ENCODE measurements at places on chromosomes 3 and 15.

GRCh38 chr3:89521328-89521727, 413.9 kb downstream of the EPHA3 start:
- no peak for DNase-seq

DNA sequence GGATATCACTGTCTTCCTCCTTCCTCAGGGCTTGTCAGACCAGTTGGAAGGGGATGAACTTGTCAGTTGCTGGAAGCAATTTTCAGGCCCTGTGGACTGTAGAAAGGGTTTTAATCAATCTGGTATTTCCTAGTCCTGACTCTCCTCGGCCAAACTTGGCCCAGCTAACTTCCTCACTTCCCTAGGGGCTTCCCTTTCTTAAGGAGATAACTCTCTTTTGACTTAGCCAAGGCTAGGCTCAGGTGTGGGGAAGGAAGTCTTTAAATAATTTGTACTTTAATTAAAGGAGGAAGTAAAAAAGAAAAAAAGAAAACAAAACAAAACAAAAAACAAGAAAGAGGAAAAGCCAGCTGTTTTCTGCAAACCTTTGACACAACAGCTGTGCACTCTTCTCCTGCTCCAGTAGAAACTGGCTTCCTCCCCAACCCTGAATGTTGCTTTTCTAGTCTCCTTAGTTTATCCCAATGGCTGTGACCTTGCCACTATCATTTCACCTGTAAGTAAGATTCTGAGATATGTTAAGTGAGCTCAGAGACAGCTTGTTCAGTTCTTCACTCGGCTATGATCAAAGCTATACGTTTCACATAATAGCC, 53.0 kb upstream of the ST3GAL6 start:
- DNase-seq: no peak

DNA sequence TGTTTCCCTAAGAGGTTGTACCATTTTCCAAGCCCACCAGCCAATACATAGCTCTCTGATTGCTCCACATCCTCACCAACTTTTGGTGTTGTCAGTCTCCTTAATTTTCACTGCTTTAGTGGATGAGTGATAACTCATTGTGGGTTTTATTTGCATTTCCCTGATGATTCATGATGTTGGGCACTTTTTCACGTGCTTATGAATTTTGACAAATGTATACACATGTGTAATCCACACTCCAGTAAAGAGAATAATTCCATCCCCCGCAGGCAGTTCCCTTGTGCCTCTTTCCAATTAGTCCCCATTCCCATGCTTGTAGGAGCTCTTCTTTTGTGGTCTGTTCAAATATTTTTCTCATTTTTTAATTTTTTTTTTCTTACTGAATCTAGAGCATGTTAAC, 52.4 kb downstream of the ANP32A start:
- peak; percentile 54 for DNase-seq

GRCh38 chr3:127781411-127782001, 40.8 kb downstream of the MGLL start:
- no peak for DNase-seq

DNA sequence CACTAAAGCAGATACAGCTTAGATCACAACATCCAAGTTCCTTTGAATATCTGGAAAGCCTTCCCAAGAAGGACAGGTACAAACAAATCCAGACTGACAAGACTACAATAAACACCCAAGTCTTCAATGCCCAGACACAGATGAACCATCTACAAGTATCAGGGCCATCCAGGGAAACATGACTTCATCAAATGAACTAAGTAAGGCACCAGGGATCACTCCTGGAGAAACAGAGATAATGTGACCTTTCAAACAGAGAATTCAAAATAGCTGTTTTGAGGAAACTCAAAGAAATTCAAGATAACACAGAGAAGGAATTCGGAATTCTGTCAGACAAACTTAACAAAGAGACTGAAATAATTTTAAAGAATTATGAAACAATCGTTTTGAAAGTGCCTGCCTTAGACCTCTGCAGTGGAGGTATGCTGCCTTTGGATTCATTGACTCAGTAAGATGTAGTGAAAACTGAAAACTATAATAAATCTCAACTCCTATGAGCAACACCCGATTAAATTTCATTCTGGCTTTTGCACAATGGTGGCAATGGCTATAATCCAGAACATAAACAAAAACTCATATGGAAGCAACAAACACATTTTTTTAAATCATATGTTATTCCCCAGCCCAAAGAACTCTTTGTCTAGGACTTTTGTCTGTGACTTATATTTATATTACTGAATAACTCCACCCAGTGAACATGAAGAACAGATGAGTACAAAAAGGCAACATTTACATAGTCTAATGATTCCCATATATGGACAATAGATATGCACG, 12.6 kb upstream of the COL8A1 start:
- no peak for DNase-seq

DNA sequence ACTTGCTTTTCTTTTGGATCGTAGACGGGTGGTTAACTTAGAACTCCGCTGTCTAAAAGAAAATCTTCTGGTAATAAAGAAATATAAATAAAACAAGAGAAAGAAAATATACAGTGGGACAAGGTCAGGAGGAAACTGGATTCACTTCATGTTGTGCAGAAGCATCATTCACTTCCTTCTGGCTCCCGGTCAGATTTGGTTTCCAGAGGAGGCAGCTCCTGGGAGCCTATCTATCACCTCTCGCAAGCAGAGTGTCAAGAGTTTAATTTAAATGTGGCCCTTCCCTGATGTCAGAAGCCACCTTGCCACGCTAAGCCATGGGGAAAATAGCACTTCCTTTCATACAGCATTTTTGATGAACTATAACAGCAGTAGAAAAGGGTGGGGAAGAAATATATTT, 139.1 kb downstream of the NSMCE3 start:
- no peak for DNase-seq

DNA sequence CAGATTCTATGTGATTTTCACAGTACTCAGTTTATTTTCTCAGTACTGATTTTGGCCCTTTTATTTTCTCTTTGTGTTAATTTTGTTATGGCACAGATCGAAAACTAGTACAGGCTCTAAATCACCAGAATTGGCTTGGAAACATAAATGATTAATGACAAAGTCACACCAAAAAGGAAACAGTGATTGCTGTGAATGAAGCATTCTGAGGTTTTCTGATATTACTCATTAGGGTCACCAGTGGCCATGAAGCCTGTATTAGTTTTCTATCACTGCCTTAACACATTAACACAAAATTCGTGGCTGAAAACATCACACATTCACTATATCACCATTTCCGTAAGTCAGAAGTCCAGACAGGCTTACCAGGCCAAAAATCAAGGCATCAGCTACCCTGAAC, 343.0 kb upstream of the THRB start:
- DNase-seq: no peak

DNA sequence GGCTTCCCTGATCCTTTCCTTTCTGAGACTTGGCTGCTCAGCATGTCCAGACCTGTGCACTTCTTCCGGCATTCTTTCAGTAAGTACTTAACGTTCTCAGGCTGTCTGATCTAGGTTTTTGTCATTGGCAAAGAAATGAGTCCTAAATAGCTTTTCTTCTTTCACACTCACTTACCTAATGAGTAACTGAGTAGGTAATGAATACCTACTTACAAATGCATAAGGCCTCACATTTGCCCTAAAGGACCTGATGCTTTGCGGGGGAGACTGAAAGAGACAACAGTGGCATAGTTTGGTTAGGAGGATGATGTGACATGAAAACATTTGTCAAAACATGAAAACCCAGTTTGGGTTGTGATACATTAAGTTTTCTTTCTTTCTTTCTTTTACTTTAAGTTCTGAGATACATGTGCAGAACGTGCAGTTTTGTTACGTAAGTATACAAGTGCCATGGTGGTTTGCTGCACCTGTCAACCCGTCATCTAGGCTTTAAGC, 516.7 kb upstream of the CFAP20DC start:
- DNase-seq: no peak

DNA sequence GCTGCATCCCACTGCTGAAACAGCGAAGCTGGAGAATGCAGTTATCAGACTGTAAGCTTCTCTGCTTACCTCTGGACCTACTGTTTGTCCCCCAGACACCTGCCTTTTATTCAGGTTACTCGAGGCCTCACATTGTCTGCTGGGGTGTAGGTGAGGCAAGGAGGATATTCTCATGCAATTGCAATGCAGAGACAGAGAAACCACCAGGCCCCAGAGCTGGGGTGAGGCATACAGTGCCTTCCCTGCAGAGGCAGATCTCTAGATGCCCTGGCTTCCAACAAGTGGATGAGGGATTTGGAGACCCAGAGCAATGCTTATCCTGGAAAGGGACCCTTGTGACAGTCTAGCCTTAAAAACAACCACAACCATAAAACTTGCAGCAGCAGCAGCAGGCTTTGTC, 263.4 kb upstream of the ST8SIA2 start:
- DNase-seq: no peak

GRCh38 chr3:32334675-32335074, 57.0 kb upstream of the CMTM7 start:
- DNase-seq: peak; percentile 60

GRCh38 chr3:137792626-137793271, 28.6 kb downstream of the SOX14 start:
- DNase-seq: peak; percentile 61

- peak; percentile 68 for DNase-seq
Measured at GRCh38 chr3:60333710-60334109, 917.5 kb downstream of the FHIT start.

DNA sequence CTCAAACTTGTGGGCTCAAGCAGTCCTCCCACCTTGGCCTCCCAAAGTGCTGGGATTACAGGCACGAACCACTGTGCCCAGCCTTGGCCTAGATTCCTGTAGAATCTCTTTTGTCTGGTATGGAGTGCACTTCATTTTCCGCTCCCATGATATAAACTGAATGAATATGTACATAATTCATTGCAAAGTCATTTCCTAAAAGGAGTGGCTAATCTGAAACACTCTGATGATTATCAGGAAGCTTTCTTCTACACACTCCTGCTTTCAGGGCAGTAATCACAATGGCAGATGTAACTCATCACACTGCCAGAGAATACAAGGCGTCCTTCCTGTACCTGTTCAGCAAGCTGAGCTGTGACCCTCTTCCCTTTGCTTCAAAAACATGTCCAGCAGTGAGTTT, 28.6 kb downstream of the RLBP1 start:
- DNase-seq: peak; percentile 10

GRCh38 chr3:71300951-71301393, 282.6 kb downstream of the FOXP1 start:
- no peak for DNase-seq

DNA sequence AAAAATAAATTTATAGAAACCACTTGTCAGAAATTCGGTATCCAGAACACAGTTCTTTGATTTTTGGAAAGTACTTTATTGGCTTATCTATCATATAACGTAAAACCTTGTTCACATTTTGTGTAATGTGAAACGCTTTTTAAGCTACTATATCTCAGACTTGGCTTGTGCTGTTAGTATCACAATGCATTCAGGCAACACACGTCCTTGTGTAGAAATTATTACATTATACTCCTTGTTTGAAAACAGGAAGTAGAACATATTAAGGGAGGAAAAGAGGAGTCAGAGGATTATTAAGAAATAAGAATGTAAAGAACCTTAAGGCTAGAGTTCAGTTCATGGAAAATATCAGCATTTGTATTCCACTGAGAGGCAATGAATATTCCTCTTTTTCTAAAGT, 1.6 kb downstream of the DNAJC13 start:
- no peak for DNase-seq

- DNase-seq: no peak
Measured at GRCh38 chr15:47756872-47757271, 39.6 kb downstream of the SEMA6D start.

- DNase-seq: no peak
Measured at GRCh38 chr3:195872800-195873199, 35.6 kb downstream of the TNK2 start.

DNA sequence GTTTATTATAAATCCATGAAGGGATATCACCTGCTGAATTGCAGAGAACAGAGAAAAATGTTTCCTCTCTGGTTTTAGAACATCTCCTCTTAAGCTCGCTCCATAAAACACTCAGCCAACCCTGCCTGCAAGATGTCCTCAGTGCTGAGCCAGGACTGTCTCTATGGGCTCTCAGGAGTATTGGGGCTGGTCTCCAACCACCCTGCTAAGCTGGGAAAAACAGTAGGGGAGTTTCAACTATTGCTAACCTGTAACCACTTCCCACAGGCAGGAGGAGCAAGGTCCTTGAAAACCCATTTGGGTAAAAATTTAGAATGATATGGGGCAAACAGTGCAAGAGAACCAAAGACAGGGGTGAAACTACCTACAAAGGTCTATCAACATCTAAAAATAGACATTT, 34.3 kb downstream of the MYO1E start:
- no peak for DNase-seq

GRCh38 chr15:90559119-90559518, 29.4 kb downstream of the CRTC3 start:
- no peak for DNase-seq

DNA sequence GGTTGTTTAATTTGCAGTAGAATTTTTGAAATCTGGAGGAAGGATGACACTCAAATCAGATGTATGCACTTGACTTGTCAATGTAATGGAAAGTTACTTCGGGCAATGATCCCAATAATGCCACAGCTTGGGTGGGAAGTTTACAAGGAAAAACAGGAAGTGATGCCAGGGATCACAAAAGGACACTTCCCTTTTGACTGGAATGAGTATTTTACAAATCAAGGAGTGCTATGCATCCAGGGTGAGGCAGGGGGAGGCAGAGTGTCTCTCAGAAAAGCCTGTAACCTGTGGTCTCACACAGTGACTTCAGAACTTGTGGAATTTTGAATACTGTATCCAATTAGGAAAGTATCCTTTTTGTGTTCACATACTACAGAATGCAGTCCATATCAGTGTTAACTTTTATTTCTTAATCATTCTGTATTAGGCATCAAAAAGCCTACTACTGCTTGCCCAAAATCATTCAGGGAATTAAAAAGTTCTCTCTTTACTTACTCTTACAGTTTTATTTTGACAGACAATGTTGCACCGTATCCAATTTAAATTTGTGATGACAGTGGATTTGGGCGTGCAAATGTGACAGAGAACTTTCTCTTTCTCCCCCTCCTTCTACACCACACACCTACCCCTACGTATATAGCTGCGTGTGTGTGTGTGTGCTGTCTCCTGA, 445.1 kb downstream of the MECOM start:
- peak; percentile 37 for DNase-seq
